ENCODE measurements at places on chromosomes 4 and X.
A peak's percentile ranks its signal among the peaks of the same experiment; 100 is the strongest.

DNA sequence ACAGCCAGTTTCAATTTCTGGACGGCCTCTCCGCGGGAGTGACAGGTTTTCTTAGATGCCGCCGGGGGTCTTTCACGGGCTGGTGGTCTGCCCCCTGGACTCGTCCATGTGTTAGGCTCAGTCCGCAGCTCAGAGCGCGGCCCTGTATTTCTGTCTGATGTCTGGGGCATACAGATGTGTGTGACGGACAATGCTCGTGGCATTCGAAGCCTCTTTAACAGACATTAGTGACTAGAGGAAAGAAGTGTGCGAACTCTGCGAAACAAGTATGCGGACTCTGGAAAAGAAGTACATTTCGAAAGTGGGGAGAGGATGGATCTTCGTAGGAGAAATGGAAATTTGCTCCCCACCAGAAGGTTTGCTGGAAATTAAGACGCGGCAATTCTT, 793 bp upstream of the DCUN1D4 start:
- no peak for DNase-seq

DNA sequence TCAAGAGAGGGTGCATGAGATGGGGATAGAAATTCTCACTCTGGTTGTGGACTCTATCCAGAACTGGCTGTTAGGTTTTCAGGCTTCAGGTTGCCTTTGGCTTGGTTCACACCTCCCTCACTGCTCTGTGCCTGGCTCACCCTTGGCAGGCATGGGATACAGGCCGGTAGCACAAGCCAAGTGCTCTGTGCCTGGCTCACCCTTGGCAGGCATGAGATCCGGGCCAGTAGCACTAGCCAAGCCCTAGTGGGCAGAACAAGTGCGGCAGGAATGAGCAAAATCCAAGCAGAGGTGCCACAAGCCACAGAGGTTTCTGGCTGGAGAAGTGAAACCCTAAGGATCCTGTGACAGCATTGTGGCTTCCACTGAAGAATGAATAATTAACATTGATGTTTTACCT, 1642.3 kb downstream of the C4orf33 start:
- no peak for DNase-seq

- no peak for DNase-seq
These were observed 103.7 kb downstream of the RBM47 start for GRCh38 chr4:40525752-40526598.

DNA sequence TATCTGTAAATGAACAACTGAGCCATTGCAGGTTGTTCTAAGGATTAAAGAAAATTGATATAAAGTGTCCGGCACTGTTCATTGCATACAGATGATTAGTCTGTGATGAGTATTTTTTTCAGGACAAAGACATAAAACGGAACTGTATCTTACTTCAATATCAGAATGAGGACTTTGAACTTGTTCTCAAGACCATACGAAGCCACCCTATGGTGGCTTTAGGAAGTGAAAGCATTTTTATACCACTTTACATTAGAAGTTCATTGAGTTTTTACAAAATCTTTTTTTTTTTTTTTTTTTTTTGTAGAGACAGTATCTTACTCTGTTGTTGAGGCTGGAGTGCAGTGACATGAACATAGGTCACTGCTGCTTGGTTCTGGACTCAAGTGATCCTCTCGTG, 45.2 kb upstream of the TRIM2 start:
- no peak for DNase-seq

DNA sequence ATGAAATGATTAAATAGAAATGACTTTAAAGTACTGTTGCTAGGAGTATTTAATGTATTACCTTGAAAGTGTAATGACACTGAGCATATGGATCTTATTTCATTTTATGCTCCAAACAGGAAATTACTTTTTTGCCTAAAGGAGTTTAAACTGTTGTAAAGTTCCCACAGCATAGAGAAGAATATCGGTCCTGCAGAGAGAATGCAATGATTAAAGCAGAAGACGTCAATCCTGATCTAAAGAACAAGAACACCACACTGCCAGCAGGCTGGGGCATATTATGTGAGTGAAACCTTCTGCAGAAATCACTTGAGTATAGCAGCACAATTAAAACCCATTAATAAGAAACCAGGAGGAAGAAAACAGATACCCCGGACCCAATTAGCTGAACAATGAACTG, 72.8 kb upstream of the CAMK2D start:
- DNase-seq: no peak

DNA sequence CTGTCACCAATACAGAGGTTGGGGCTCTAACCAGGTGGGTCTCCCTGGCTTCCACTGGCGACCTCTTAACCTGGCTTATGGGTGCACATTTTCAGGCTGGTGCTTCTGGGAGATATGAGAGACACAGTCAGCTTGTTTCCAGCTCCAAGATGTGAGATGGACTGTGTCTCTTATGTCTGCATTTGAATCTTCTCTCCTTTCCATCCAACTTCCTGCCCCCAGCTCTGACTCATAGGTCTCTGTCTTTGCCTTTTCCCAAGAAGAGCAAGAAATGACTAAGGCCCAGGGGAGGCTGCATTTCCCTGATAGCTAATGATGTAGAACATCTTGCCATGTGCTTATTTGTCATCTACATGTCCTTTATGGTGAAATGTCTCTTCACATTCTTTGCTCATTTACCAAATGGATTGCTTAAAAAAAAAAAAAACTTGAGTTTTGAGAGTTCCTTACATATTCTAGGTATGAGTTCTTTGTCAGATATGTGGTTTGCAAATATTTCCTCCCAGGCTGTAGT, 3.2 kb upstream of the UXT start:
- no peak for DNase-seq

DNA sequence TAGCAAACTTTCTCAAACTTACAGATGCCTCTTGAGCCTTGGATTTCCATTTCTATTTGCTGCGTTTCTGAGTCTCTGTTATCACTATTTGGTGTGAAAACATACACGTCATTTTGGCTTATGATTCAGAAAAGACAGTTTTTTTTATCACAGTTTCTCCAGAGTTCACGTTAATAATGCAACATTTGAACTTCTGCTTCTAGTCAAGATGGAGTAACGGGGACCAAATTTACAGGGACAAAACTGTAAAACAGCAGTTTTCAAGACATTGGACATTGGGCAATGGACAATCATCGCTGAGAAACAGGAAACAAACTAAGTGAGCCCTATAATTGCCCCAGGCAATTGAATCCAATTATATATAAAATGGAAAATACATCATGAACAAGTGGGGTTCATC, 36.2 kb upstream of the TASL start:
- no peak for DNase-seq

GRCh38 chr4:80306260-80306659, 29.3 kb upstream of the CFAP299 start:
- DNase-seq: no peak

DNA sequence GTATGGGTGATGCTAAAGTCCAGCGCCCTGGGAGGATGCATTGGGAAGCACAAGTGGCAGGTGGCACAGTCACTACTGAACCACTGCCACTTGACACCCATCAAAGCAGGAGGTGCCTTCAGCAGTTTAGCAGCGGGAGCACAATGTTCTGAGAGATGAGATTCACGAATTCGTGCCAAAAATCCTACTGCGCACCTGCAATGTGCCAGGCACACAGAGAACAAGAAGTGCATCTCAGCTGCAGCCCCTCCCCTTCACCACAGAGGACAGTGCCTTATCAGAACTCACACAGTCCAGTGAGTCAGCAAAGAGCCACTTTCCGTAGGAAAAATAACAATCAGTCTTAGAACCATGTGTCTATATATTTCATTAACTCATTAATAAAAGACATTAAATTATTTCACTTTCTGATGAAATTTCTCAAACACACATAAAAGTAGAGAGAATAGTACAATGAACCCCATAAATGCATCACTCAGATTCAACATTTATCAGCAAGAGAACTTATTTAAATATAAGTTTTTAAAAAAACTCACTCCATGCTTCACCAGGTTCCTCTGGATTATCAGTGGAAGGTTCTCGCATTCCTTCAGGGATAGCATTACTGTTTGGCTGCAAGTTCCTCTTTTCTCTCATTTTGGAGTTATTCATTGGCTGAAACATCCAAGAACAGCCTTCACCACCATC, 47.0 kb downstream of the BEND2 start:
- DNase-seq: no peak

- no peak for DNase-seq
These were observed 14.2 kb downstream of the ZNF518B start for GRCh38 chr4:10442976-10443375.

- DNase-seq: no peak
These were observed 15.0 kb upstream of the TRIM2 start for GRCh38 chr4:153189016-153189801.

- DNase-seq: no peak
These were observed 58.6 kb upstream of the CAMK2D start for GRCh38 chr4:113820108-113820507.

- DNase-seq: no peak
These were observed 114.4 kb downstream of the SNCA start for GRCh38 chr4:89722517-89722916.

DNA sequence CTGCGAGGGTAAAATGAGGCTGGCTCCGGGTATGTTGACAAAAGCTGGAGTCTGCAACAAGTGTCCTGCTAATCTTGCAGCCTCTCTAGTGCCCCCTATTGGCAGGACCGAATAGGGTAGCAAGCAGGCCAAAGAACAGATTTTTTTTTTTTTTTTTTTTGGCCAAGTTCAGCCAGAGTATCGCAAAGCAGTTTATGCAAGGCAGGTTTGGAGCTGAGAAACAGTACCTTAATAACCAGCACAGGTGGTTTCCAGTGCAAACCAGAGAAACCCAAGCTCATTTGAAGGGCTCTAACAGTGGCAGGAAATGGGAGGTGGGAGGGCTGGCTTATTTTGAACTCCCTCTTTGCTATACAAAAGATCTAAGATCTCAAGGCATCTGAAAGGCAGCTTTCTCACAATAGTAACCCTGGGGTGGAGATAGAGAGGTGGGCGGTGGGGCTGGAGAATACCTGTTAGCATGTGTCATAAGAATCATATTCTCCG, 38.2 kb upstream of the OCIAD2 start:
- DNase-seq: no peak

GRCh38 chrX:53312946-53313727, 31.8 kb upstream of the IQSEC2 start:
- no peak for DNase-seq

- DNase-seq: no peak
These were observed 87.1 kb downstream of the KDR start for GRCh38 chr4:55038176-55038890.

DNA sequence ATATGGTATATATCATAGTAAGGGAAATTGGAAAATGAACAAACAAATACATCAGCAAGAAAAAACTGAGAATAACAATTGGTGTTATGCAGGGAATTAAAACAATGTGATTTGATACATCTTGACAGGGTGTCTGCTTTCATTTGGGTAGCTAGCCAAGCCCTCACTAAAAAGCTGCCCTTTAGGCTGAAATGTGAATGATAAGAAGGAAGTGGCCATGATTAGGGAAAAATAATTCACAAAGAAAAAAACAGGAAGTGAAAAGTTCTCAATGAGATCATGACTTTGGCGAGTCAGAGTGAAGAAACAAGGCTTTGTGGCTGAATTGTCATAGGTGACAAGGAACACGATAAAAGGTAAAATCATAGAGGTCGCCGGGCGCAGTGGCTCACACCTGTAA, 675.8 kb upstream of the SLIT2 start:
- DNase-seq: no peak

GRCh38 chr4:31246856-31247255, 526.7 kb downstream of the PCDH7 start:
- DNase-seq: no peak

DNA sequence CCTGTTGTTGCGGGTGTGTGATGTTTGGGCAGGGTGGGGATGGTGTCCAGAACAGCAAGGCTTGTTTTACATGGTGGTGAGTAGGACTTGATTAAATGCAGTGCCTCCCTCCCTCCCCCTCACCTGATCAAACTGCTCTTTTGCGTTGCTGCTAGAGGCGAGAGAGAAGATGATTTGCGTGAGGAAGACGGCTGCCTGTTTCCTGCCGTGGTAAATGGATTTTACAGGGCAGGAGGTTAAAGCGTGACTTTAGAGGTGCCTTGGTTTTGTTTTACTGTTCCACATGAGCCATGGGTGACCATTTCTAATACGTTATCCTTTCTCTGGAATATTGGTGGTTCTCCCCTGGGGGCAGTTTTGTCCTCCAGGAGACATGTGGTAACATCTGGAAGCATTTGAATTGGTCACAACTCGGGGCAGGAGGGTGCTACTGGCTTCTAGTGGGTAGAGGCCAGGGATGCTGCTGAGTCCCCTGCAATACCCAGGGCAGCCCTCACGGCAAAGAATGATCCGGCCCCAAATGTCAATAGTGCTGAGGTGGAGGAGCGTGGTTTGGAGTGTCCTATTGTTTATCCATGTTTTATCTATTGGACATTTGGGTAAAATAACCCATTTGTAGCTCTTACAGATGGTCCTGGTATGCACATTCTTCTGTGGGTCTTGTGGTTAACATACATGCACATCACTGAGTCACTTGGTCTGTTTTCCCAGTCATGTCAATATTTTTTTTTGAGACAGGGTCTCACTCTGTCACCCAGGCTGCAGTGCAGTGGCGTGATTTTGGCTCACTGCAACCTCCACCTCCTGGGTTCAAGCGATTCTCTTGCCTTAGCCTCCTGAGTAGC, 73.7 kb downstream of the SHROOM2 start:
- DNase-seq: no peak

GRCh38 chrX:40104630-40104984, 6.8 kb upstream of the BCOR start:
- DNase-seq: peak; percentile 60

Data from lower lobe of right lung (tissue), 2 donors.